ENCODE measurements at places on chromosomes 11 and 22. TPM values are rescaled to one million over a fixed set of nuclear protein-coding genes. Genes with fewer than 3 reads are reported as not detected.
A peak's percentile ranks its signal among the peaks of the same experiment; 100 is the strongest.

- no peak overlapping the region for H3K27ac ChIP-seq
- no peak overlapping the region for H3K4me3 ChIP-seq
- no peak for DNase-seq
- no peaks in the 10 kb centered on the region for H3K36me3 ChIP-seq
Measured at GRCh38 chr11:82505379-82505778, 228.3 kb downstream of the FAM181B start.

Gene MS4A6E
- not detected for total RNA-seq

DNA sequence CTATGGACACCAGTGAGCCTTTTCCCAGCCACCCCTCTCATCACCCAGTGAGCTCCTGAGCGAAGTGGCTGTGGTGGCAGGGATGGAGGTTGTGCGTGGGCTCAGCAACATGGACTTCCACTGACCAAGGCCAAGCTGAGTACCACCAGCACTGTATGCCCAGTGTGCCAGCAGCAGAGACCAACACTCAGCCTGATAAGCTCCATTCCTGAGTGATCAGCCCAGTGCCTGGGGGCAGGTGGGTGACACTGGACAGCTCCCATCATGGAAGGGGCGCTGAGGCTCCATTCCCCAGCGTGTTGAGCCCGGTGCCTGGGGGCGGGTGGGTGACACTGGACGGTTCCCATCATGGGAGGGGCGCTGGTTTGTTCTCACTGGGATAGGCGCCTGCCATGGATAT, 17.6 kb upstream of the CD81 start:
- H3K27ac ChIP-seq: no peak overlapping the region
- DNase-seq: no peak
- no peak overlapping the region for H3K4me3 ChIP-seq
- H3K27me3 ChIP-seq: no peaks in the 10 kb centered on the region
- no peaks in the 10 kb centered on the region for H3K4me1 ChIP-seq

DNA sequence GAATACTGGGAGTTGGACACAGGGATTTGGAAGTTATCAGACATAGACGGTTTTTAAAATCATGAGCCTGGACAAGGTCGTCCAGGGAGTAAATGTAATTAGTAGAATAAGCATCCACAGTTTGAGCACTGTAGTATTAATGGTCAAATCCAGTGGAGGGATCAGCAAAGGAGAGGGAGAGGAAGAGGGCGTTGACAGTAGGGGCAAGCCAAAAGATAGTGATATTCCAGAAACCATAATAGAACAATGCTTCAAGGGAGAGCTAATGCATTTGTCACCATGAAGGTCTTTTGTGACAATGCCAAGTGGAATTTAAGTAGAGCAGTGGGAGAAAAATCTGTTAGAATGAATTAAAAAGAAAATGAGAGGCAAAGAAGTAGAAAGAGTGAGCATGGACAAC, 68.9 kb upstream of the SLC5A12 start:
- H3K4me3 ChIP-seq: no peak overlapping the region
- H3K4me1 ChIP-seq: no peaks in the 10 kb centered on the region
- no peak for DNase-seq

Gene CNTN5
- total RNA-seq: 3.6 TPM

Gene BARX2
- total RNA-seq: not detected

Gene CRYBB2
- not detected for total RNA-seq

- no peaks in the 10 kb centered on the region for H3K27me3 ChIP-seq
- no peaks in the 10 kb centered on the region for H3K36me3 ChIP-seq
- no peak overlapping the region for H3K4me3 ChIP-seq
- H3K4me1 ChIP-seq: no peaks in the 10 kb centered on the region
- no peak overlapping the region for H3K27ac ChIP-seq
Measured at GRCh38 chr11:115873813-115874212, 369.6 kb upstream of the CADM1 start.

Gene FOSL1
- total RNA-seq: 123 TPM

- peak overlapping the region; percentile 91 for H3K27ac ChIP-seq
- H3K36me3 ChIP-seq: peaks cover 13% of the 10 kb centered on the region
- H3K27me3 ChIP-seq: no peaks in the 10 kb centered on the region
- H3K4me1 ChIP-seq: peaks cover 28% of the 10 kb centered on the region
- H3K4me3 ChIP-seq: peak overlapping the region; percentile 95
- DNase-seq: no peak
Measured at GRCh38 chr11:43681401-43681942, 934 bp downstream of the HSD17B12 start.

Gene TENM4
- total RNA-seq: 11.9 TPM

DNA sequence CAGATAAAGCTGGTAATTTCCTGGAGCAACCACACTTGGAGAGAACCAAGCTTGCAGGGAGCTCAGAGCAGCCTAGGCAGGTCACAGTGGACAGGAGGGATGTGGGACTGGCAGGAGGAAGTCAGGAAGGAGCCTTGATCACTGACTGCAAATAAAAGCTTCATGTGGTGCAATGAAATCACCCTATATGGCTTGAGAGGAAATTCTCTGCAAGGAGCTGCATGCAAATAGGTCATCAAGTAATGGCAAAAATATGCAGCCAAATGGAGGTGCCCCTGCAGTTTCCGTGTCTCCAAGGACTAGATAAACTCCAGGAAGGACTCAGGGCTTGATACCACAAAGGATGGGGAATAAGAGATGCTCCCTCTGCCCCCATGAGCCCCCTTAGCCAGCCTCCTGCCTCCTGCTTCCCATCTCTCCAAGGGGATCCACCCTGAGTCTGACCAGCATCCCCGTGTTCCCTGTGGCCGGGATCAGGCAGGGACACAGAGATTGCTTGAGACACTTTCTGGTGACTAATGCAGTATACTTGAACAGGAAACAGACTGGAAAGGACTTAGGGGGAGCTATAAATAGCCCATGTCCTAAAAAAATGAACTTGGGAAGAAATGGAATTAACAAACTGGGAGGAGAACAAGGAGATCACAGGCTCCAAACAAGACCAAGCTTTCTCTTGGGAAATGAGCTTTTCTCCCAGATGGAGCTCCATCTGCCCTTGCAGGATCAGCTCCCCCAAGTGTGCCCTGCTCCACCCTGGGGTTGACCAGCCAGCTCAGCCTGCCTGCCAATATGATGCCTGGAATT, 23.9 kb upstream of the MICAL2 start:
- peak overlapping the region; percentile 69 for H3K4me3 ChIP-seq
- H3K27ac ChIP-seq: peak overlapping the region; percentile 99
- H3K36me3 ChIP-seq: no peaks in the 10 kb centered on the region

Gene ART1
- total RNA-seq: 5.6 TPM

Gene ATM
- 16.0 TPM for total RNA-seq

Gene POLDIP3
- total RNA-seq: 22.9 TPM

- H3K27me3 ChIP-seq: no peaks in the 10 kb centered on the region
- no peak for DNase-seq
- H3K27ac ChIP-seq: peak overlapping the region; percentile 68
- peaks cover 27% of the 10 kb centered on the region for H3K4me1 ChIP-seq
- H3K36me3 ChIP-seq: peaks cover 88% of the 10 kb centered on the region
- H3K4me3 ChIP-seq: no peak overlapping the region
Measured at GRCh38 chr11:12248330-12248729, 129.0 kb upstream of the PARVA start.

Gene RHOD
- total RNA-seq: 82.6 TPM

Gene MPZL3
- 0.21 TPM for total RNA-seq

- H3K4me3 ChIP-seq: no peak overlapping the region
- DNase-seq: no peak
- H3K27me3 ChIP-seq: no peaks in the 10 kb centered on the region
- H3K4me1 ChIP-seq: no peaks in the 10 kb centered on the region
Measured at GRCh38 chr11:8309311-8309710, 45.6 kb upstream of the LMO1 start.

- no peak overlapping the region for H3K4me3 ChIP-seq
- no peaks in the 10 kb centered on the region for H3K4me1 ChIP-seq
- no peaks in the 10 kb centered on the region for H3K36me3 ChIP-seq
- no peak overlapping the region for H3K27ac ChIP-seq
- no peaks in the 10 kb centered on the region for H3K27me3 ChIP-seq
Measured at GRCh38 chr11:41201156-41201555, 258.3 kb downstream of the LRRC4C start.

Gene MIOX
- not detected for total RNA-seq

Gene CRYBB3
- not detected for total RNA-seq

DNA sequence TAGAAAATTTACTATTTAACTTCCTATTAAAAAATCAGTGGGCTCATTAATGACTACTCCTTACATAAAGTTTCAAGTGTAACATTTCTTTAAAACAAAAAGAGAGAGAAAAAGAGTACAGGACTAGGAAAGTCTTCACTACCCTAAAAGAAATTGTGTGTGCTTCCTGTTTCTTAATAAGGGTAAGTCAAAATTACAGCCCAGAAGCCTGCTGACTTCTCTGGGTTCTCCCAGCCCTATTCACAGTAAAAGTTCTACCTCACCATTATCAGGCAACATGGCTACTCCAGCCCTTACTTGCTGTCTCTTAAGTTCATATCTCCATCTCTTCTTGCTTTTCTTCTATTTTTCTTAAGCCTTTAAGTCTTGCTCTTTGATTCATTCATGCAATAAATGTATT, 20.3 kb upstream of the ZC3H12C start:
- no peak for DNase-seq
- no peaks in the 10 kb centered on the region for H3K27me3 ChIP-seq
- H3K27ac ChIP-seq: no peak overlapping the region
- no peak overlapping the region for H3K4me3 ChIP-seq

Gene SAA2
- total RNA-seq: 77.4 TPM

- no peak overlapping the region for H3K4me3 ChIP-seq
- peaks cover 32% of the 10 kb centered on the region for H3K36me3 ChIP-seq
- H3K27me3 ChIP-seq: no peaks in the 10 kb centered on the region
- H3K27ac ChIP-seq: no peak overlapping the region
Measured at GRCh38 chr11:69662806-69663205, 12.3 kb downstream of the LTO1 start.

Gene NTM
- total RNA-seq: not detected

Gene APOBEC3B
- total RNA-seq: 0.64 TPM

DNA sequence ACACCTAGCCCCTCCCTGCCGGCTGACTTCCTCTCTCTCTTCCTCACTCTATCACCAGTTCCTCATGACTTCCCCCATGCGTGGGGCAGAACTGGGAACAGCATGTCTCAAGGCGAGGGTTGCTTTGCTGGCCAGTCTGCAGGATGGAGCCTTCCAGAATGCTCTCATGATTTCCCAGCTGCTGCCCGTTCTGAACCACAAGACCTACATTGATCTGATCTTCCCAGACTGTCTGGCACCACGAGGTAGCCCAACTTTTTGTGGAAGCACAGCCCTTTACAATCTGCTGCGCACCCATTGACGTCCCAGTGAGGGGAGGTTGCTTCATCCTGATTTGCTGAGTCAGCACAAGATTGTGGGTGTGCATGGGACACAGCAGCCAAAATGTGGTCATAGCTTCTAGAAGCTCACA, 8.6 kb downstream of the TCN2 start:
- H3K27me3 ChIP-seq: no peaks in the 10 kb centered on the region
- H3K4me3 ChIP-seq: no peak overlapping the region
- no peaks in the 10 kb centered on the region for H3K4me1 ChIP-seq
- peaks cover 7% of the 10 kb centered on the region for H3K36me3 ChIP-seq
- DNase-seq: peak; percentile 26
- H3K27ac ChIP-seq: no peak overlapping the region

DNA sequence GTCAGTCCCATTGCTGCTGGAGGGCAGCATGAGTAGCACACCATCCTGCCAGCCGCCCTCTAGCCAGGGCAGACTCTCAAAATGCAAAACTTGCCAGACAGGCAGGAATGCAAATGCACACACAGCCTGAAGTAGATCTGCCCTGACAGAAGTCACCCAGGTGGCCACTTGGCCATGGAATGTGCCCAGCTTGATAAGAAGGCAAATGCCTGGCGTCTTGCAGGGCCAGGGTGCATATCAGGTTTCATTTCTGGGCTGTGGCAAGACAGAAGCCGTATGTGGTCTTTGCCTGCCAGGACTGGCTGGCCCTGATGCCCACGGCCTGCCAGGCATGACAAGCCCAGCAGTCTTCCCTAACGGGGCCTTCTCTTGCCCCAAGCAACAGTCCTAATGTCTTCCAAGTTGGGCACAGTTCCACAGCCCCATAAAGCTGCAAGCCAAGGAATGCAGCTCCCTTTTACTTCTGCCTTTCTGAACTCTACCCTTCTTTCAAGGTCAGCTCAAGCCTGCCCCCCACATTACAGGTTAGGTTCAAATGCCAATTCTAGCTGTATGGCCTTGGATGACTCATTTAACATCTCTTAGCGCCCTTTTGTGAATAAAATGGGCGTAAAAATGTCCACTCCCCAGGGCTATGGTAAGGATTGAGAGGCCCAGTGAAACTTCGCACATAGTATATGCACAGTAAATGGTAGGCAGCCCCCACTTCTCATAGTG, 29.7 kb downstream of the POU2AF3 start:
- H3K4me3 ChIP-seq: no peak overlapping the region
- H3K4me1 ChIP-seq: peaks cover 57% of the 10 kb centered on the region
- no peaks in the 10 kb centered on the region for H3K36me3 ChIP-seq
- H3K27me3 ChIP-seq: no peaks in the 10 kb centered on the region
- H3K27ac ChIP-seq: peak overlapping the region; percentile 89

Gene SHISA8
- not detected for total RNA-seq

Gene KCNC1
- not detected for total RNA-seq

- H3K27me3 ChIP-seq: no peaks in the 10 kb centered on the region
- no peak overlapping the region for H3K4me3 ChIP-seq
- no peak overlapping the region for H3K27ac ChIP-seq
- H3K36me3 ChIP-seq: no peaks in the 10 kb centered on the region
- no peak for DNase-seq
Measured at GRCh38 chr11:7021318-7021717, 1.0 kb downstream of the NLRP14 start.

Gene BLID
- total RNA-seq: not detected

Gene WT1
- total RNA-seq: not detected

GRCh38 chr11:92477686-92478085, 253.1 kb downstream of the FAT3 start:
- H3K4me1 ChIP-seq: no peaks in the 10 kb centered on the region
- no peak overlapping the region for H3K4me3 ChIP-seq
- H3K36me3 ChIP-seq: no peaks in the 10 kb centered on the region
- H3K27ac ChIP-seq: no peak overlapping the region
- DNase-seq: no peak

Gene FAM83F
- not detected for total RNA-seq

GRCh38 chr11:100676901-100677300, 10.2 kb upstream of the ARHGAP42 start:
- DNase-seq: no peak
- H3K36me3 ChIP-seq: no peaks in the 10 kb centered on the region
- no peak overlapping the region for H3K27ac ChIP-seq
- no peak overlapping the region for H3K4me3 ChIP-seq
